ENCODE measurements at places on chromosomes 5 and 9.
A peak's percentile ranks its signal among the peaks of the same experiment; 100 is the strongest.

DNA sequence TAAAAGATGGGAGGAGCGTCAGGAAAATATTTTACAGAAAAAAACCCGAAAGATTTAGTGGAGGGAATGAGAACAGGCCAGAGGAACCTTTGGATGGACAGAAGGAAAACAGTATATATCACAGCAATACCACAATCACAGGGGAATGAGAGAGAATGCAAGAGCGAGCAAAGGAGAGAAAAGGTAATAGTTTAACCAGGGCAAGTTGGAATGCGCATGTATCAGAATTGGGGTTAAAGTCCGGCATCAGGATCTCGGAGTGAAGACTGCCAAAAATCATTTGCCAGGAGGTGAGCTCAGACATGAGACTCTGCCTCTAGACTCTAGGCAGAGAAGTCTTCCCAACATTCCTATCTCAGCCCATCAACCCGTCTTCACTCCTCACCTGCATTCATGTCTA, 36.8 kb downstream of the PCDHGC5 start:
- DNase-seq: no peak

- peak; percentile 68 for DNase-seq
These were observed 33.9 kb upstream of the TRIO start for GRCh38 chr5:14109041-14109747.

GRCh38 chr5:76303921-76304320, 99.2 kb upstream of the IQGAP2 start:
- no peak for DNase-seq

- no peak for DNase-seq
These were observed 29.4 kb downstream of the ANKRD34B start for GRCh38 chr5:80540691-80541090.

DNA sequence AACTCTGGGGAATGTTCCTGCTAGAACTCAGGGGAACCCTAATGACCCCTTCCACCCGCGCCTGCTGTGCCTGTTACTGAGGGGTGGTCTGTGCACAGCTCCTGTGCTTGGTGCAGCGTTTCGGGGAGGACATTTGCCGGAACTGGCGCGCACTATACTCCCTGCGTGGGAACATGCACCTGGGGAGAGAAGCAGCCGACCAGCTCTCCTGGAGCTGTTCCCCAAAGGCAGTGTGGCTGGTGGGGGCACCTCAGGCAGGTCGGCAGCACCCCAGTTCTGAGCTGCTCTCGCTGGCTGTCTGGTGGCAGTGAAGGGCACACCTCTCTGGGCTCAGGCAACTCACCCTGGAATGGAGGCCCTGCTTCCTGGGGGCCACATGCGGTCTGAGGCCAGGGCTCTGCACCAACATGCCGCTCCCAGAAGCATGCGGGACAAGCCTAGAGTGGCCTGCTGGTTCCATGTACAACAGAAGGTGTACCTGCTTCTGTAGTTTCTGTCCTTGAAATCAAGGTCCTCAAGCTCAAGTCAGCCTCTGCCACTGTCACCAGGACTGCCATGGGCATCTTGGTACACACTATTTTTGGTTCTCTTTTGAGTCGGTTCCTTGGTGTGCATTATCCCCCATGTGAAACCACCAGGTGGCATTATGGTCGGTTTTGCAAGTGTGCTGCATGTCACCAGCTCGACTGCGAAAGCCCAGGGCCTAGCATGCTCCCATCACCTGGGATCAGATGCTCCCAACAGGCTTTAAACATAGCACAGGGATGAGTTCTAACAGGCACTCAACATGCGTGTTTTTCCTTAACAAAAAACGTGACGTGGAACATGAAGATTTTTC, 7.8 kb upstream of the MRNIP start:
- DNase-seq: peak; percentile 29

GRCh38 chr5:127988146-127988760, 95.3 kb upstream of the SLC12A2 start:
- DNase-seq: no peak

DNA sequence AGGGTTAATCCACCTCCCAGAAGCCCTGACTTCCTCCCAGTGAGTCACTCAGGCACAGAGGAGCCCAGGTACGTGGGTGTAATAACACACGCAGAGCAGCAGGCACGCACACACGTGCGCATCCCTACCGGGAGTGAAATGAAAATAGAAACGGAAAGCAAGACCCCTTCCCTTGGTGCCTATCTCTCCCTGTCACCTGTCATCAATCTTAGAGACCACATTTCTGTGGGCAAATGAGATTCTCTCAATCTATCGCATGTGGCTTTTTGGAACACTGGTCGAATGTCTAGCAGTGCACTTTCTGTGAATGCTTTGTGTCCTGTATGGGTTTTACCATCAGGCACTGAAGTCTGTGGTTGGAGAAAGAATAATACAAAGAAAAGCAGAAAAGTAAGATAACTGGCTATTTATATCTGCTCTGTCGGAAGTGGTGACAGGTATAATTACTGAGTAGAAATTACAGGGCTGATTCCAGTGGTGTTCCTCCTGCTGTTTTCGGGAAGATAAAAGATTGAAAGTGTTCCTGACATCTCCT, 137.7 kb upstream of the GRIA1 start:
- DNase-seq: no peak

DNA sequence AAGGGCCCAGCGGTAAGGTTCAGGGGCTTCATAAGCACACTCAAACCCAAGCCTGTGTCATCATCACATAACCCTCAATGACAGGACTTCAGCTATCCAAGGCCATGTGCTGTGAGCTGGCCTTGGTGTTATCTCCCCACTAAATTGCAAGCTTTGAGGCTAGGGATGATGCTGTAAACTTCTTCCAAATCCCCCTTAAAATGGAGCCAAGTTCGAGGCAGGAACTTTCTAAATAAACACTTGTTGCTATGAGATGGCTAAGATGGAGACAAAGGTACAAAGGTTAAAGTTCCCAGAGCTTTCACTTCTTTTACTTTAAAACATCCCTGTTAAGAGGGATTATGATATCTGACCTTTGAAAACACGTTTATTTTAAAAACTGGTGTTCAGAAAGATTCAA, 123.6 kb downstream of the MYO10 start:
- DNase-seq: no peak

GRCh38 chr5:122463221-122463620, 151.2 kb downstream of the SNCAIP start:
- DNase-seq: no peak

DNA sequence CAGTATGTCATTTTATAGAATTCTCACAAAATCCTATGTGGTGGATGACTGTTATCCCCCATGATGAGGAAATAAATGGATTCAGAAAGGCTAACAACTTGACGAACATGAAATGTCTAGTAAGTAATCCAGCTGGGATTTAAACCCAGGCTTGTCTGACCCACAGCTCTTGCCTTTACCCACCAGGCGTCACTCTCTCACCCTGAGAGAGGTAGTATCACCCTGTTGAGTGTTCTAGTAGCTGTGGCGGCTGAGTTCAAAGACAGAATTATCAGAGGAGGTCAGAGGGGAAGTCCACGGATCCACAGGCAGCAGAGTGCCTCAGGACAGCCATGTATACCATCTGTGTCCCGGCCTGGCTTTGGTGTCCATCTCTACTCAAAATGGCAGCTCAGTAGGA, 113.8 kb downstream of the ZNF462 start:
- DNase-seq: no peak

DNA sequence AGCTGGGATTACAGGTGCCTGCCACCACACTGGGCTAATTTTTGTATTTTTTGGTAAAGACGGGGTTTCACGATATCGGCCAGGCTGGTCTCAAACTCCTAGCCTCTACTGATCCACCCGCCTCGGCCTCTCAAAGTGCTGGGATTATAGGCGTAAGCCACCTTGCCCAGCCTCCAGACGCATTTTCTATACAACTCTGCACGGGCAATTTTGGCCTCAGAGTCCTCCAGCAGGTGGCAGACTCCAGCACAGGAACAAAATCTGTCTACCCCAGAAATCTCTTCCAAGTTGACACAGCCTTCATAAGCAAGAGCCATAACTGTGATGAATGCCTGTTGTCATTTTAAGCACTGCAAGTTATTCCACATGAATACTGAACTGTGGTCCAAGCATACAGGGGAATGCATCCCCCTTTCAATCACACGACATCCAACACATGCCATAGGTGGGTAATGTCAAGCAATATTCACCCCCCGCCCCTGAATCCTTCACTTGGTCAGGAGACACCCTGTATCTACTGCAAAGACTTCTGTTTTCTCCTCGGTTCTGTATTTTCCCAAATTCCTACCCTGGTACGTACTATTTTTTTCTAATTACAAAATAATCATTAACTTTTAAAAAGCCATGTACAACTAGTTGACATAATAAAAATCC, 50.8 kb downstream of the ALDH7A1 start:
- DNase-seq: no peak

GRCh38 chr9:131697908-131698617, 41.8 kb downstream of the RAPGEF1 start:
- no peak for DNase-seq

GRCh38 chr5:155727512-155728145, 599.3 kb upstream of the SGCD start:
- DNase-seq: no peak

GRCh38 chr5:16538006-16538405, 72.4 kb upstream of the ZNF622 start:
- no peak for DNase-seq

DNA sequence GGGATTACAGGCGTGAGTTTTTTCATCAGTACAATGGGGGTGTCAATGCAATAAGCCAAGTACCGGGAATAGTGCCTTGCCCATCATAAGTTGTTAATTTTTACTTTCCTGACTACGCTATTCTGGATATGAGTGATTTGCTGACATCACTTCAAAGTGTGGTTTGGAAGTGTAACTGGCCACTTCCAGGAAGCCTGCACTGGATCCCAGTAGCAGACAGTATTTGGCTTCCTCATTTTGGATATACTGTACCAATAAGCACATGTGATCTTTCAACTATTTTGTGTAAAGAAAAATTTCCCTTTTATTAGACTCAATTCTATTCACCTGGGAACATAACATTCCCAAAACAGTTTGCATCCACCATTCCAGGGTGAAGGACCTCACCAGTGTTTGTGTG, 417.7 kb upstream of the KLF4 start:
- no peak for DNase-seq

- DNase-seq: no peak
These were observed 4.2 kb downstream of the ASS1 start for GRCh38 chr9:130448771-130449603.

GRCh38 chr5:29897916-29898315, 1295.6 kb upstream of the CDH6 start:
- DNase-seq: no peak

DNA sequence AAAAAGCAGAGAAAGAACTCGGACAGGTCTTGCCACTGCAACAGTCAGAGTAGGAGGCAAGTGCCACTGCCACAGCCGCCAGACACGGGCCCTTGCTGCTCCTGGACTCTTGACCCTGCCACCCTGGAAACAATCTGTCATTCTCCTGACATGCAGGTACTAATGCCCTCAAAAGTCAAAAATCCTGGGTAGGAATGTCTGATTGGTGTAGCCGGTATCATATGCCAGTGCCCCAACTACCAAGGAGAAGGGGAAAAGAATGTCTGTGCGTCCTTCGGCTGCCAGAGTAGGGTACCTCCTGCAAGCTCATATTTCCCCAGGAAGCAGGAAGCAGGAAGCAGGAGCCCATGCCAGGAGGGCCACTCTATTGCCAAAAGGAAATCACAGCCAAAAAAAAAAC, 30.5 kb upstream of the F2RL1 start:
- no peak for DNase-seq

Data from suprapubic skin (tissue), 4 donors.